ENCODE measurements at places on chromosomes 12 and 14.

- no peak overlapping the region for H3K27ac ChIP-seq
- H3K4me1 ChIP-seq: no peaks in the 10 kb centered on the region
- H3K4me3 ChIP-seq: no peak overlapping the region
- no peaks in the 10 kb centered on the region for H3K36me3 ChIP-seq
- DNase-seq: no peak
These were observed 212.2 kb upstream of the DIO3 start for GRCh38 chr14:101349108-101349507.

GRCh38 chr12:1531153-1531653, 63.2 kb downstream of the FBXL14 start:
- H3K4me1 ChIP-seq: peaks cover 46% of the 10 kb centered on the region
- peak overlapping the region; percentile 65 for H3K4me3 ChIP-seq
- H3K27ac ChIP-seq: no peak overlapping the region
- no peaks in the 10 kb centered on the region for H3K36me3 ChIP-seq
- peaks cover 52% of the 10 kb centered on the region for H3K27me3 ChIP-seq

DNA sequence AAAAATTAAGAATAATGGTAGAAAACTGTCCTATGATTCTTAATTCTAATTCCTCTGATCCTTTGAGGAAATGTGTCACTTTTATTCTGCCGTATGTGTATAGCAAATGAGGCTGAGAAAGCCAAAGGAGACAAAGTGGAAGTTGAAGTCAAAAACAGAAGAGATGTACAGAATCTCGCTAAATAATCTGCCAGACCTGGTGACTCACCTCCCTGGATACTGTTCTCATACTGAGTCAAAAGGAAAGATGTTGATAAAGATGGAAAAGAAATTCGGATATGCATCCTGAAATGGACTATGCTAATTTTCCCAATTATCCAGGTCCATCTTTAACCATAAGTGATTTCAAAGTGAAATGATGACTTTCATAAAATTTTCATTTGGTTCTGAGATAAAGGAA, 92.5 kb downstream of the DUSP6 start:
- peaks cover 24% of the 10 kb centered on the region for H3K4me1 ChIP-seq
- no peak for DNase-seq
- H3K27me3 ChIP-seq: no peaks in the 10 kb centered on the region

GRCh38 chr12:109378569-109378968, 30.9 kb downstream of the MYO1H start:
- no peaks in the 10 kb centered on the region for H3K36me3 ChIP-seq
- peak; percentile 23 for DNase-seq
- H3K4me1 ChIP-seq: peaks cover 29% of the 10 kb centered on the region
- H3K27me3 ChIP-seq: peaks cover 7% of the 10 kb centered on the region

- H3K36me3 ChIP-seq: peaks cover 16% of the 10 kb centered on the region
- peaks cover 10% of the 10 kb centered on the region for H3K27me3 ChIP-seq
- peaks cover 80% of the 10 kb centered on the region for H3K4me1 ChIP-seq
- DNase-seq: no peak
- H3K27ac ChIP-seq: peak overlapping the region; percentile 100
These were observed 1.6 kb downstream of the GZMH start for GRCh38 chr14:24607635-24608514.

All from immature natural killer cell (primary cell).